ENCODE measurements at places on chromosomes 2 and 18.

- H3K4me3 ChIP-seq = no peak within 1 kb of the TSS
- no peak within 1 kb of the TSS for H3K27ac ChIP-seq
- no peaks in the 10 kb centered on the region for H3K27me3 ChIP-seq
- H3K4me1 ChIP-seq = no peaks in the 10 kb centered on the region
- no peak for DNase-seq
- no peaks in the 10 kb centered on the region for H3K36me3 ChIP-seq
Measured at GRCh38 chr2:97713296-97714083, at the start of gene ZAP70. Gene ZAP70, plus strand, starts transcription at chr2:97713576. Its CDS starts 10,461 bp downstream, at chr2:97724037.

GRCh38 chr2:238160206-238161129 is 1.7 kb downstream of the ERFE start:
- peaks cover 12% of the 10 kb centered on the region for H3K27me3 ChIP-seq
- no peak overlapping the region for H3K27ac ChIP-seq
- no peak overlapping the region for H3K4me3 ChIP-seq

DNA sequence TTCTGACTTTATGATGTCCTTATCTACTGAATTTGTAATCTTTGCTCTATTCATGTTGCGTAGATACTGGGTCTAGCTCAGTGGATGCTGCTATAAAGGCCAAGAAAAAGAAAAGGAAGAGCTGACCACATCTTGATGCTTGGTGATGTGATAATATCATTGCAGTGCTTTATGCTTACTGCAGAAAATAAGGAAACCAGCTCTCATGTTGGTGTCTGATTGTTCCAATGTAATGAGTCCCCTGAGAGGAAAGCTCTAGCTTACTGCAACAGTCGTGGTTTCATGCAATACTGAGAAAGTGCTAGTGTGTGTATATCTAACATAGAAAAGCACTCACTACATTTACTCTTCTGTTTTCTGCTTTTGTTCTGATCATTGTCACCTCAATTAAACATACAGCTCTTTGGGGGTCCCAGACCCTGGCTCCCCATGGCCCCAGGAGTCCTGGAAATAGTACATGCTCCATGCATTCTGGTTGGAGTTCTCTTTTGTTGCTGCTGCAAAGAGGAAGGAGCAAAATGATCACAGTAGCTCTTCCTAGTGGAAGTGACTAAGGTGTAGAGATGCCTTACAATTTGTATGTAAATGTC is 338.8 kb downstream of the CYRIA start:
- no peaks in the 10 kb centered on the region for H3K36me3 ChIP-seq
- no peak overlapping the region for H3K27ac ChIP-seq
- no peaks in the 10 kb centered on the region for H3K27me3 ChIP-seq
- H3K4me3 ChIP-seq = no peak overlapping the region
- no peaks in the 10 kb centered on the region for H3K4me1 ChIP-seq

GRCh38 chr2:833180-833579 is 117.5 kb upstream of the SNTG2 start:
- H3K36me3 ChIP-seq = no peaks in the 10 kb centered on the region
- no peaks in the 10 kb centered on the region for H3K27me3 ChIP-seq
- H3K4me1 ChIP-seq = no peaks in the 10 kb centered on the region

DNA sequence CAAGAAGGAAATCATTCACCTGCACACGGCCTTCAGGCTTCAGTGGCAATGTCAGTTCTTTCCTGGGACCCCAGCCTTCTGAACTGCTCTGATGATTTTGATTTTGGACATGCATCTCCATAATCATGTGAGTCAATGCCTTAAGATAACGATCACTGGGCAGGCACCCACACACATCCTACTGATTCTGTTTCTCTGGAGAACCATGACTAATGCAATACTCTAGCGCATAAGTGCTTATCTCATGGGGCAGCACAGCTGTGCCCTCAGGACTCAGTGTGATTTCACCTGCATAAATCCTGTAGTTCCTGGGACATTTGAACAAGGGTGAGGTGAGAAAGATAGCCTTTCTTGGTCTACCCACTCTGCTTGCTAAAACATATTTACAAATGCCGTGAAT is 144.6 kb downstream of the AKAIN1 start:
- H3K27ac ChIP-seq = no peak overlapping the region
- DNase-seq = no peak
- no peaks in the 10 kb centered on the region for H3K36me3 ChIP-seq
- H3K4me1 ChIP-seq = no peaks in the 10 kb centered on the region
- H3K4me3 ChIP-seq = no peak overlapping the region

DNA sequence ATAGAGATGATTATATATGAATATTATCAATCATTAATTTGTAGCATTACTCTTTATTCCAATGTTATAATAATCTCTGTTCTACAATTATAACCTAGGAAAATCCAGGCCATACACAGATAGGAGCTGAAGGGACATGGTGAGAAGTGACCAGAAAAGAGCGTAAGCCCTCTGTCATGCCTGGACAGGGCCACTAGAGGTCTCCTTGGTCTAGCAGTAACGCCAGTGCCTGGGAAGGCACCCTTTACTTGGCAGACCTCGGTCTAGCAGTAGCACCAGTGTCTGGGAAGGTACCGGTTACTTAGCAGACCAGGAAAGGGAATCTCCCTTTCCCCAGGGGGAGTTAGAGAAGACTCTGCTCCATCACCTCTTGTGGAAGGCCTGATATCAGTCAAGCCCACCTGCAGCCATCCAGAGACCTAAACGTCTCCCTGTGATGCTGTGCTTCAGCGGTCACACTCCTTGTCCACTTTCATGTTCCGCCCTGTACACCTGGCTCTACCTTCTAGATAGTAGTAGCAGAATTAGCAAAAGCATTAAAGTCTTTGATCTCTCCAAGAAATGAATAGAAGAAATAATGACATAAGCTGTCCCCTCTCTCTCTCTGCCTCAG is 447.5 kb upstream of the FSIP2 start:
- H3K4me3 ChIP-seq = no peak overlapping the region
- no peak overlapping the region for H3K27ac ChIP-seq
- peak; percentile 43 for DNase-seq
- no peaks in the 10 kb centered on the region for H3K27me3 ChIP-seq

- no peak overlapping the region for H3K4me3 ChIP-seq
- no peak overlapping the region for H3K27ac ChIP-seq
Measured at GRCh38 chr2:127177617-127178263, 42.4 kb downstream of the CYP27C1 start.

- no peaks in the 10 kb centered on the region for H3K36me3 ChIP-seq
- H3K4me1 ChIP-seq = no peaks in the 10 kb centered on the region
- H3K27me3 ChIP-seq = no peaks in the 10 kb centered on the region
Measured at GRCh38 chr2:203693242-203693879, 13.1 kb upstream of the CD28 start.

GRCh38 chr18:49764032-49764431 is 49.3 kb downstream of the ACAA2 start:
- H3K27ac ChIP-seq = no peak overlapping the region
- H3K4me1 ChIP-seq = no peaks in the 10 kb centered on the region
- H3K36me3 ChIP-seq = no peaks in the 10 kb centered on the region
- no peaks in the 10 kb centered on the region for H3K27me3 ChIP-seq
- no peak for DNase-seq

GRCh38 chr18:78049281-78049680 is 799.6 kb downstream of the GALR1 start:
- H3K27me3 ChIP-seq = peaks cover 7% of the 10 kb centered on the region
- no peak overlapping the region for H3K27ac ChIP-seq
- no peaks in the 10 kb centered on the region for H3K4me1 ChIP-seq
- H3K36me3 ChIP-seq = no peaks in the 10 kb centered on the region
- no peak overlapping the region for H3K4me3 ChIP-seq

DNA sequence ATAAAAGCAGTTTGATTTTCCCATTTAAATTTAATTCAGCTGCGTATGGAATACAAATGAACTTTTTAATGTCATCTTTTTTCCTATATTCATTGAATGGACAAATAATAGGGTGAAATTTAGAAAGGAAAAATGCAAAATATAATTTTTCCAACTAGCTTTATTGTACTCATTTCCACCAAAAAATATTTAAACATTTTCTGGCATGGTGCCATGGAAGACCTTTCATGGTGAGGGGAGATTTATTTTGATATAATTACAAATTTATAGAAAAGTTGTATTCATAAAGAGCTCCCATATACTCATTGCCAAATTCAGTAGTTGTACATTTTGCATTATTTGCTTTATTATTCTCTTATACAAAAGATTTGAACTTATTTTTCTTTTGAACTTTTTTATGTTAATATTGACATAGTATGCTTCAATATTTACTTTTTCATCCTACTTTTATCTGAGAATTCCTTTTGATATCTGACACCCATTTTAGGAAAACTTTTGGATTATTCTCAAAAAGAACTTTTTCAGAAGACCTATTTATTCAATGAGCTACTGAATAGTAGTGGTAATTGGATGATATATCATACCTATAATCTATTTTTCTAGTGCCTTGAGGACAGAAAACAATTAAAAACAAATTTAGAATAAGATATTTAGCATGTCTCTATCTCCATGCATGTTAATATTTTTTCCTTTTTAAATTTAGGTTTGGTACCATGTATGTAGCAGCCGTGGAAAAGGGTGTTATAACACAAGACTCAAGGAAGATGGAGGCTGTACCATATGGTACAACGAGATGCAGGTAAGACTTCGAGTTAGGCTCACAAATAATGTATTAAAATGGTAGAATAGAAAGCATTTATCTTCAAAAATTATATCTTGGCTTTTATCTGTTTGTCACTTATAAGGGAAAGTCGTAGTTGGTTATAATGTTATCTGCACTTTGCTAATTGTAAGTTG is 37.5 kb downstream of the DDX1 start:
- H3K4me3 ChIP-seq = no peak overlapping the region
- H3K4me1 ChIP-seq = no peaks in the 10 kb centered on the region
- H3K27me3 ChIP-seq = no peaks in the 10 kb centered on the region
- peaks cover 94% of the 10 kb centered on the region for H3K36me3 ChIP-seq

DNA sequence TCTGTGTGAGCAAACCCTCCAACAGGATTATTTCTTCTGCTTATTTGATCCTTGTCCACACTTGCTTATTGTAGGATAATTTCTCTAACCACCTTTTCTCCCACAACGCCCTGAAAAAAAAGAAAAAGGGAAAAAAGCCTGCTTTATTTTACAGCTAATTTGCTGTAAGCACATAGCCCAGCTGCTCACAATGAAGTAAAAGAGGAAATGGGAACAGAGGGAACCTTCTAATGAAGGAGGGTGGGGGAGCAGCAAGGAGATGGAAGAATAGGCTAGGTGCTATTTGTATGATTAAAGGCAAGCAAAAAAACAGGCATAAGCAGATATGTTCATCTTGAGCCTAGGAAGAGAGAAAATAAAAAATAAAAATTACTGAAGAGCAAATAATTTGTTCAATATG is 331.6 kb downstream of the TXNL1 start:
- no peaks in the 10 kb centered on the region for H3K27me3 ChIP-seq
- no peak overlapping the region for H3K27ac ChIP-seq
- no peaks in the 10 kb centered on the region for H3K4me1 ChIP-seq
- no peak for DNase-seq

DNA sequence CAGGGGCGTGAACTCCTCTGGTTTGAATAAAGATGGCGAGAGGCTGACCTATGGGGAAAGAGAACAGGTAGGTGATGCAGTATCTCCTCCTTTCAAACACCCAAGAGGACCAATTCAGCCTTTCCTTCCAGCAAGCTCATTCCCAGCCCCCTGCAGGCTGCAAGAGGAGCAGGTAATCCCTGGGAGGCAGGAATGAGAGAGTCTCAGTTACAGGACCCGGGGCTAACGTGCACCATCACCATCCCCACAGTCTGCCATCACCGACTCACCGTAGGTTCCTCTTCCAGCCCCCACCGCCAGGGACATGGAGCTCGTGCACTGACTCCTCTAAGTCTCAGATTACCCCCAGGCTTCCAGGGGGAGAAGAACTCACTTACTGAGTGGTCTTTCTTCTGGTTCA is 26.7 kb downstream of the XDH start:
- H3K27me3 ChIP-seq = no peaks in the 10 kb centered on the region
- peaks cover 31% of the 10 kb centered on the region for H3K36me3 ChIP-seq
- peaks cover 50% of the 10 kb centered on the region for H3K4me1 ChIP-seq

GRCh38 chr18:48656582-48656981 is 117.8 kb downstream of the CTIF start:
- H3K27ac ChIP-seq = no peak overlapping the region
- no peaks in the 10 kb centered on the region for H3K27me3 ChIP-seq
- no peak overlapping the region for H3K4me3 ChIP-seq
- peaks cover 6% of the 10 kb centered on the region for H3K4me1 ChIP-seq

DNA sequence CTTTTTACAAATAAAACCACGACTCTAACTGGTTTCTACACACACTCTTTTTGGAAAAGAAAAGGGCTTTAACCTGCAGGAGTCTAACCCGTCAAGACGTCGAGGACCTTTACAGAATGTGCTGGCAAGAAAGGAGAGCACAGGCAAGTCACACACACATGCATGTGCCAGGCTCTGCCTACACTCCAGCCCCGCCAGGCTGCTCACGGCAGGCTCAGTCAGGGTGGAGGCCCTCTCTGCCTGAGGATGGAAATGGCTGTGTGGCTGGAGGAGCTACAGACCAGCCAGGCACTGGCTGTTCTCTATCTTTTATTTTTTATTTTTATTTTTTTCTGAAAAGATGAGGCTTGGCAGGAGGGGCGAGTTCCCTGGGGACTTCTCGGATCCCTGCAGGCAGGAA is 10.2 kb downstream of the SIX3 start:
- peaks cover 44% of the 10 kb centered on the region for H3K27me3 ChIP-seq
- no peak for DNase-seq
- H3K4me1 ChIP-seq = no peaks in the 10 kb centered on the region
- H3K27ac ChIP-seq = no peak overlapping the region
- H3K4me3 ChIP-seq = no peak overlapping the region

DNA sequence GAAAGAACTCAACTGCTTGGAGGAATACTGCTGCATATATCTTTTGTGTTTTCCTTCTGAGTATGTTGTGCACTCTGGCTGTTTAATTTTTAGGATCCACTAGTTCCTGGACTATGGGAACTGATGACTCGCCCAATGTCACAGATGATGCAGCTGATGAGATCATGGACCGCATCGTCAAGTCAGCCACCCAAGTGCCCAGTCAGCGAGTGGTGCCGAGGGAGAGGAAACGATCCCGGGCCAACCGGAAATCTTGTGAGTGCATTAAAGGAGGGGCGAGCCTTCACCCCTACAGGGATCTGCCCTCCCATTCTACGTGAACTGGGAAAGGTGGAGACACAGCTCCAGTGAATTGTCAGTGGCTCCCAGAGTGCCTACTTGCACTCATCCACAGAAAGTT is 59.6 kb downstream of the TPGS2 start:
- no peak overlapping the region for H3K27ac ChIP-seq
- H3K4me3 ChIP-seq = no peak overlapping the region
- no peaks in the 10 kb centered on the region for H3K36me3 ChIP-seq
- no peaks in the 10 kb centered on the region for H3K27me3 ChIP-seq

GRCh38 chr2:148875387-148876051 is 492 bp downstream of the KIF5C start:
- H3K4me1 ChIP-seq = no peaks in the 10 kb centered on the region
- DNase-seq = no peak
- H3K27ac ChIP-seq = no peak overlapping the region
- no peaks in the 10 kb centered on the region for H3K36me3 ChIP-seq

DNA sequence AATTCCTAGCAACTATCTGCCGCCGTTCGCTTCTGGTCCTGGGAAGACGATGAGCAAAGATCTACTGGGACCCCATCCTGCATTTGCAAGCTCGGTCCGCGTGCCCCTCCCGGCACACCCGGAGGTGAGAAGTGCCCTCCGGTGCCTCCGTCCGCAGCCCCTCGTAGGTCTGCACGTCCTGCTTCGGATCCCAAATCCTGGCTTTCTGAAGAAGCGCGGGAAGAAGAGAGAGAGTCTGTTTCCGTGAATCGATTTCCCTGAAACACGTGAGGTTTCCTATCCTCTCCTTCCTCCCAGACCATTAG is 5.0 kb upstream of the OSR1 start:
- no peaks in the 10 kb centered on the region for H3K27me3 ChIP-seq
- no peak for DNase-seq
- H3K27ac ChIP-seq = peak overlapping the region; percentile 49
- peak overlapping the region; percentile 42 for H3K4me3 ChIP-seq
